Activated T-cell treated with anti-CD3 and anti-CD28 coated beads for 4 hours (primary cell): ENCODE measurements at places on chromosomes 11 and 22.

DNA sequence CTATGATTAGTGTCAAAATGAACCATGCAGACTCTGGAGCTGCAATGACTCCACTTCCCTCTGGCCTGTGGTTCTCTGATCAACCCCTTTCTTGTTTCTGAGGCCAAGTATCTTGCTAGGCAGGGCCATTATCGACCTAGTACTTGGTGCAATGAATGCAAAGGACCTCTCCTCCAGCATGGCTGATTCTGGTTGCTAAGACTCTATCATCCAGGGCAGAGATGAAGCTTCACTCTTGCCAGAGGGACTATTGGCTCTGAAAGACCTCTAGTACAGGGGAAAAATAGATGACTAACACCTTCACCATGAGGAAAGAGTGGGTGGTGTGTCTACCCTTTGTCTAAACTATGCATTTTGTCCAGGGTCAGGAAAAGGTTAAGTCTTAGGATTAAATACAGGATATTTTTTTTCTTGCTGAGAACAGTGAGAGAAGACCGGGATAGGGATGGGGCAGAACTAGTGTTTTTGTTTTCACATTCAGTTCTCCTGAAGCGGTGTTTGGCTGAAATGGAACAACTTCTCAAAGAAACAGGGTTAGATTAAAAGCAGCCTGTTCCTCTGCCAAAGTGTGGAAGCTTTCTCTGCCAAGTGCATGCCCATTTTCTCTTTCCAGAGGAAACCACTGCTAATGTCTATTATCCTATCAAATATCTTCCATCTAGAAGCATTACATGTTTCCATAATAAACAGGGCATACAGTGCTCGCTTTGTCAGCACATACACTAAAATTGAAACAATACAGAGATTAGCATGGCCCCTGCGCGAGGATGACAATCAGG, 5.0 kb upstream of the MTFP1 start:
- no peak for DNase-seq

GRCh38 chr11:110529043-110529442, 99.3 kb downstream of the FDX1 start:
- DNase-seq = no peak

- DNase-seq = no peak
Observed at GRCh38 chr11:95884376-95884775, 39.5 kb downstream of the MTMR2 start.

- DNase-seq = no peak
Observed at GRCh38 chr22:42949159-42949558, 65.8 kb downstream of the PACSIN2 start.

DNA sequence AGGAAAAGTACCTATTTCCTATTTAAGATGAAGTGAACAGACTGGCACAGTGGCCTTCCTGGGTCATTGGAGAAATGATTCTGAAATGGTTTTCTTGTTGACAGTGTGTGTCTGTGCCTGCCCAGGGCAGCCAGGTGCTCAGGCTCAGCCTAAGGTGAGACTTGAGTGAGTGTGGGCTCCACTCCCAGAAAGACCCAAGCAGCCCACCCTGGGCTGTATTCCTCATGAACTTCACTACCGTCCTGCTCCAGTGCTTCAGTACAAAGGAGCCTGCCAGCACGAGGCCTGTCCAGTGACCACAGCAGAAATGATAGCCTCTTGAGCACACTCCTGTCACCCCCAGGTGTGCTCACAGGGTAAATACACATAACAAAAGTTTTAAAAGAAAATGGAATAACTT, 49.5 kb downstream of the GAB4 start:
- no peak for DNase-seq

- DNase-seq = no peak
Observed at GRCh38 chr11:65051398-65051858, 6.9 kb downstream of the NAALADL1 start.

DNA sequence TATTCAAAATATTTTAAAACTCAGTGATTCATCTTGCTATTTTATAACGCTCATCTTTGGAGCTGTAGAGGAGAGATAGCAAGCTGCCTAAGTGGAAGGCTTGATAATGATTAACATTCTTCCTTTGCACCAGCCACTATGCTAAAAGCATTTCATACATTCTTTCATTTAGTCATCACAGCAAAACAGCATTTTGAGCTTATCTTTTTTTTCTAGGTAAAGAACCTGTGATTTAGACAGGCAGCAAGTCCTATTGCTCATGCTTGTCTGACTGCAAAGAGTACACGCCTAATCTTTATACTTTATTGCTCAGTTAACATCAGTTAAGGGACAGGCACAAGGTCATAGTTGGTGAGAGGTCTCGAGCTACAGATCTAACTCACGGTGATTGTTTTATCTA, 713.1 kb upstream of the ARHGAP42 start:
- no peak for DNase-seq
